ENCODE measurements at places on chromosomes 1 and 21.

DNA sequence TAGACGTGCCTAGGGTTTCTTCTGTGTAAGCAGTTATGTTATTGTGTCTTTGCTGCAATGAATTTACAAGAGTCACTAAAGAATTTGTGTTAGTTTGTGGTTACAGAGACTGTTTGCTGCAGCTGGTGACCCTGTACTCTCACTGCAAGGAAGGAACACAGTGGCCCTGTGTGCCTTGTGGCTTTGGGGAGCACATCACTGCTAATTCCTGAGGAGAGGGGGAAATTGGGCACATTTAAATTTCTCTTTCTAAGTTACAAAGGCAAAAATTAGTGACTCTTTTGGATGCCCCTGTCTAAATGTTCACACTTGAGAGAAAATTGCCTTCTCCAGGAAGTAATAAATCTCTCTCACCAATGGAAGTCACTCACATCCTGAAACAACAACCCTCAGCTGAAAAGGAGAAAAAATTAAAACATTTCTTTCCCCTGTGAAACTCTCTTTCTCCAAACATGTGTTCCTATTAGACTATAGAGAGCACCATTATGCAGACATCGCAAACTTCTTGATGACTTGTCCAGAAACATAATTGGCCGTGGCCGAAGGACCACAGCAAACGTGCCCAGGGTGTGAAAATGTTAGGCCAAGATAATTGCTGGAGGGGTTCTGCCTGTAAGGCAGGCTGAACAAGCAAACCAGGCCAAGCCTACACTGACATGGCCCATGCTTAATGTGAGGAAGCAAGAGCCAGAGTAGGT lies 32.3 kb upstream of the SPAG17 start:
- DNase-seq, result no peak

- DNase-seq, result no peak
Measured at GRCh38 chr1:232372841-232373440, 257.0 kb downstream of the SIPA1L2 start.

GRCh38 chr1:114505148-114505561 lies 5.8 kb downstream of the TRIM33 start:
- DNase-seq, result no peak

DNA sequence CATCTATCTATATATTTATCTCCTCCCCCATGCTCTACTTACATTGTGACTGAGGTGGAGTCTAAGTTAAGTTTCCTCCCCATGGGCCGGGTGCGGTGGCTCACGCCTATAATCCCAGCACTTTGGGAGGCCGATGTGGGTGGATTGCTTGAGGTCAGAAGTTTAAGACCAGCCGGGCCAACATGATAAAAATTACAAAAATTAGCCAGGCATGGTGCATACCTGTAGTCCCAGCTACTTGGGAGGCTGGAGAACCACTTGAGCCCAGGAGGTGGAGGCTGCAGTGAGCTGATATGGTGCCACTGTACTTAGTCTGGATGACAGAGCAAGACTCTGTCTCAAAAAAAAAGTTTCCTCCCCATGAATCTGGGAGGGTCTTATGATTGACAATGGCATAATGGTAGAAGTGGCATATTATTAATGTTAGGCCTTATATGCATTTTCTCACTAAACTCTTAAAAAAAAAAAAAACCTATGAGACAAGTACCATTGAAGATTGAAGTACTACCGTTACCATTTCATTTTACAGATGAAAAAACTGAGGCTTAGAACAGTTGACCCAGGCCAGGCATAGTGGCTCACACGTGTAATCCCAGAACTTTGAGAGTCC lies 11.2 kb downstream of the F11R start:
- DNase-seq, result no peak

- DNase-seq, result no peak
Measured at GRCh38 chr1:243452092-243452491, 196.3 kb downstream of the SDCCAG8 start.

- no peak for DNase-seq
Measured at GRCh38 chr1:17274186-17275170, 25.6 kb downstream of the PADI3 start.

DNA sequence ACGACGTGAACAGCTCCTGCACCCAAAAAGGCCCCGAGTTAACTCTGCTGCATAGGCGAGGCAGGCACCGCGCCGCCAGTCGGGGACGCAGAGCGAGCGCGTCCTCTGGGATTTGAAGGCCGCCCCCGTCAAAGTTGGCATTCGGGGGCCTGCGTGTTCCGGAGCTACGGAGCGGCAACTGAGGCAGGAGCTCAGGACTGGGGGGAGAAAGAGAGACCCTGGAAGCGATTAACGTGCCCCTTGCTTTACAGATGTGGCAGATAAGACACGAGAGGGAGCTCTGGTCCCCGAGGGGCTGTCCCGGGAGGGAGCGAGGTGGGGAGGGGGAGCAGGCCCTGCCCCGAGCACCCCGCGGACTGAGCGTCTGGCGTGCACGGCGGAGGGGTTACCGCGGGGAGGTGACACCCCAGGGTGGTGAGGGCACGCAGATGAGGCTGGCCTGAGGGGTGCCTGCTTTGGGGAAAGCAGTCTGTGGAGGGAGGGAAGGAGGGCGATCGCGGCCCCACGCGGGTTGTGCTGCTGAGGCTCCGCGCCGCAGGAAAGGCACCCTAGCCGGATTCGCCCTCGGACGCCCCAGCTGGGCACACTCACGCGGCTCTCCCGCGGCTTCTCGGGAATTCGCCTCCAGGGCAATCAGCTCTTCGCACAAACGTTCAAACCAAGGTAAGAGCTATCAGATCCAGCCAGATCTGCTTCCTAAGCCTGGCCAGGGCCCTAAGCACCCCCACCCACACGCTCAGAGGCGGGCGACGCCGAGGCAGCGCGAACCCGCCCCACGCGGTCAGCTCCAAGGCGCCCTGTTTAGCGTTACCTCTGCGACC lies 26.5 kb downstream of the ACTA1 start:
- DNase-seq, result no peak

Measured in activated CD4-positive, alpha-beta T cell treated with anti-CD3 and anti-CD28 coated beads for 4 hours (primary cell).